ENCODE measurements at places on chromosomes 5 and 9.

DNA sequence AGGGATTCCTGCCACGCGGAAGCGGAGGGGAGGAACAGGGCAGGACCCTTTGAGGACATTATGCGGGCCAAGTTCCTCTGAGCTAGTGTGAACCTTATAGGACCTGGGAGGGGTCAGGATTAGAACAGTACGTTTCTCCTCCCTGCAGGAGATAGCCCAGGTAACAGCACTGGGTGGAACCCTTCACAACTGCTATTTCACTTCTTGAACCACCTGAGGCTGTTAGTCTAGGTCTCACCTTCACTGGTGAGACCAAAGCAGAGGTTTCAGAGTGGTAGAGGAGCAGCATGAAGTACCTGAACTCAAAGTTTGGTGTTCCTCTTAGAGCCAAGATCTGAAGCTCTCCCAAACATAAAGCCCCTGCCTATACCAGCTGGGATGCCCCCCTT lies 832 bp downstream of the EIF4EBP3 start:
- DNase-seq = no peak

GRCh38 chr9:136902259-136902821 lies 16.0 kb downstream of the TRAF2 start:
- DNase-seq = no peak

DNA sequence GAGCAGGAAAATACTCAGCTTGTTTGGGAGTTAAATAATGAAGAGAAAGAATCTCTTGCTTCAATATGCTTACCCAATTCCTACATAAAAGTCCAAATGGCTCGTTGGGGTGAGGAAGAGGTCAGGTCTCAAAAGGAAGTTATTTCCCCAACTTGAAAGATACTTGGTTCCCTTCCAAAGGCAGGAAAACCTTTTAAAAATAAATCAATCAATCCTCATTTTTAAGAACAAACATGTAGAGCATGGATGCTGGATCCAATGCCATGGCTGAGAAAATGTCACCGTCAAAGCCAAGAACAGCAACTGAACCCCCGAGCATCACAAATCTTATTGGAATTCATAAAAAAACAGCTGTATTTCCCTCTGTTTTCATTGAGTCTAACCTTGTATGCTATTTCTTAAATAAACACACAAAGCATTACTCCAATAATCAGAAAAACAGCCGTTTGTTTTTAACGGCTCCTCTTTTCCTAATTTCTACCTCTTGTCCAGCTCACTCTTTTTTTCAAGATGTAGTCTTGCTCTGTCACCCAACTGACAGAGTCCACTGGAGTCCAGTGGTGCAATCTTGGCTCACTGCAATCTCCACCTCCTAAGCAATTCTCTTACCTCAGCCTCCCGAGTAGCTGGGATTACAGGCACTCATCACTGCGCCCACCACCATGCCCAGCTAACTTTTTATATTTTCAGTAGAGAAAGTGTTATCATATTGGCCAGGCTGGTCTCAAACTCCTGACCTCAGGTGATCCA lies 140.7 kb downstream of the GNA14 start:
- DNase-seq = peak; percentile 53

DNA sequence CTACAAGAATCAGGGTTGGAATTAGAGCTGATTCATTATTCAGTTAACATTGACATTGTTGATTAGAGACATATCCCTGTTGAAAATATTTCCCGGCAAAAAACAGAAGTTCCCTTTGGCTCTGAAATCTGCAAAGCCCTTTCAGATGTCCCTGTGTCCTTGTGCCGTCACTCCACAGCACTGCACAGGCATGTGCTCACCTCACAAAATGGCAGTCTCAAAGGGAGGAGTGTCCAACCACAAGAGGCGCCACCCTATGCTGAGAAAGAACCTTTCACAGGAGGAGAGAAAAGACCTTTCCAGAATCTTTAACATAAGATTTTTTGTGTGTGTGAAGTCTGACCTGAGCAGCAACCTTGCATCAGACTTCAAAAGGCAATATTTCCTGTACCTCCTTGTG lies 112.8 kb upstream of the PRSS3 start:
- no peak for DNase-seq

- no peak for DNase-seq
Observed at GRCh38 chr5:76547891-76548524, 75.2 kb downstream of the F2RL2 start.

GRCh38 chr5:160480652-160481051 lies 59.0 kb downstream of the PTTG1 start:
- no peak for DNase-seq

GRCh38 chr5:9865574-9865973 lies 235.4 kb upstream of the TAS2R1 start:
- no peak for DNase-seq

- DNase-seq = no peak
Observed at GRCh38 chr5:68251386-68251785, 35.8 kb downstream of the PIK3R1 start.

Measured in fibroblast of skin of back (primary cell).